ENCODE measurements at places on chromosomes 6 and 20.

DNA sequence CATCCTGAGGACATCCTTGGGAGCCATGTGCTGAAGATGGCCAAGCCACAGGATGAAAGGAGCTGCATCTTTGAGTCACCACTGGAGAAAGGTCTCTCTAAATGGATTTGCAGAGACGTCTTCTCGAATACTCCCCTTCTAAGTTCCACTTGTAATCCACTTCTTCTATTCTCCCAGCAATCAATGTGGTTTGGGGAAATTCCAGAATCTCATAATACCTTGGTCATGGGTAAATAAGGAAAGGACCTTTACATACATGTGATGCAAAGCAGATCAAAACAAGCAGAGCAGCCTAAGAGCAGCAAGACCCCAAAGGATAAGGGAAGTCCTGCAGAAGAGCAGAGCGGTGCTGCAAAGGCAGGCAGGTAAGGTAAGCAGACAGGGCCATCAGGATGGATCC lies 35.3 kb downstream of the TRIM38 start:
- DNase-seq: no peak

GRCh38 chr6:80250391-80250997 lies 144.0 kb downstream of the BCKDHB start:
- DNase-seq: no peak

DNA sequence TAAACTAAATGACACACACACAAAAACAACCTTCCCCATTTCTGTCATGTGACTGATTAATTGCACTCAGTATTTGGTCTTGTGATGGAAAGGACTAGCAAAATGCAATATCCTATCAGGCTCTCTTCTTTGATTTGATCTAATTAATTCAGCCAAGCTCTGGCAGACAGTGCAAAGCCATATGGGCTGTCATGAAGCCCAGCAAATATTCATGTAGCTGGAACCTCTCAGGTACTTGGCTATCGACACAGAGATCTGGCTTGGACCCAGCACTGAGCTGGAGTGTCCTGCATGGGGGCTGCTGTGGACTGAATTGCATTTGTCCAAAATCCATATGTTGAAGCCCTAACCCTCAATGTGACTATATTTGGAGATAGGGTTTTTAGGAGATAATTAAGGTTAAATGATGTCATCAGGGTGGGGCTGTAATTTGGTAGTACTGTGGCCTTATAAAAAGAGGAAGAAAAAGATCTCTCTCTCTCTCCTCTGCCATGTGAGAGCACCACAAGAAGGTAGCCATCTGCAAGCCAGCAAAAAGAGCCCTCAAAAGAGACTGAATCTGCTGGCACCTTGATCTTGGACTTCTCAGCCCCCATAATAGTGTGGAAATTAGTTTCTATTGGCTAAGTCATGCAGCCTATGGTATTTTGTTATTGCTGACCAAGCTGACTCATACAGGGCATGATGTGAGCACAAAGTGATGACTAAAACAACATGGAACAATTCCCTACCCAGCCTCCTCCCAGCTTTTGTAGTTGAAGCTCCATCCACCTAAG lies 77.1 kb downstream of the STMND1 start:
- DNase-seq: peak; percentile 47

- no peak for DNase-seq
Measured at GRCh38 chr20:12528104-12528503, 480.7 kb upstream of the SPTLC3 start.

- DNase-seq: no peak
Measured at GRCh38 chr20:54431156-54431944, 44.0 kb upstream of the DOK5 start.

DNA sequence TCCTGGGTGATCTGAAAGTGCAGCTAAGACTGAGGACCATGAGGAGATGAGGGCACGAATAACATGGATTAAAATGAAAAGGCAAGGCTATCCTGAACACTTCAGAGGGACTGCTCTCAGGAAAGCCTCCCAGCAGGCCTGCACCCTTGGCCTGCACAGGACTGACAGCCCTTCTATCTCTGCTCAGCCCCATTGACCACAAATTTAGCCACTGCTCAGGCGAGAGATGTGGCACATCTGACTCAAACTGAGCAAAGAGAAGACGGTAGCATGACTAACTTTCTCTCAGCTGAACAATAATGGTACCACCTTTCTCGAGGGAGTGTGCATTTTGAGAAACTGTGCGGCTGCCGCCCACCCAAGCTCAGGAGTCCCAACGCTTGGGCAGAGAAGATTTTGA lies 257.5 kb downstream of the ADGB start:
- DNase-seq: no peak

GRCh38 chr20:731891-732560 lies 36.3 kb downstream of the SLC52A3 start:
- DNase-seq: no peak

GRCh38 chr20:34843421-34843820 lies 18.0 kb upstream of the NCOA6 start:
- DNase-seq: no peak

GRCh38 chr20:10472871-10473270 lies 37.8 kb downstream of the SLX4IP start:
- DNase-seq: no peak

GRCh38 chr20:34872622-34873224 lies at the start of gene GGT7:
GGT7 (minus strand) TSS chr20:34872856; CDS start chr20:34872815, 41 bp downstream.
- no peak for DNase-seq

DNA sequence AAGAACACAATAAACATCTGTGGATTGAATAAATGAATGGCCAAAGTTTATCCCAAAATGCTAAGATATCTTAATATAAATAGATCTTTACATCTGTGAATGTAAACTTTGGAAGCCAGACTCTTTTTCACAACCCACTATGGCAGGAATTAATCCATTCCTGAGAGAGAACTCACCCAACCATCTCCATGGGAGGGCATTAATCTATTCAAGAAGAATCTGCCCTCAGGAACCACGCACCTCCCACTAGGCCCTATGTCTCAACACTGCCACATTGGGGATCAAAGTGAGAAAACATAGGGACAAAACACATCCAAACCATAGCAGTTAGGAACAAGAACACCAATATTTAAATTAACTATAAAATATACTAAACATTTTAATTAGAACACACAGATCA lies 3.4 kb downstream of the UBE3D start:
- no peak for DNase-seq

DNA sequence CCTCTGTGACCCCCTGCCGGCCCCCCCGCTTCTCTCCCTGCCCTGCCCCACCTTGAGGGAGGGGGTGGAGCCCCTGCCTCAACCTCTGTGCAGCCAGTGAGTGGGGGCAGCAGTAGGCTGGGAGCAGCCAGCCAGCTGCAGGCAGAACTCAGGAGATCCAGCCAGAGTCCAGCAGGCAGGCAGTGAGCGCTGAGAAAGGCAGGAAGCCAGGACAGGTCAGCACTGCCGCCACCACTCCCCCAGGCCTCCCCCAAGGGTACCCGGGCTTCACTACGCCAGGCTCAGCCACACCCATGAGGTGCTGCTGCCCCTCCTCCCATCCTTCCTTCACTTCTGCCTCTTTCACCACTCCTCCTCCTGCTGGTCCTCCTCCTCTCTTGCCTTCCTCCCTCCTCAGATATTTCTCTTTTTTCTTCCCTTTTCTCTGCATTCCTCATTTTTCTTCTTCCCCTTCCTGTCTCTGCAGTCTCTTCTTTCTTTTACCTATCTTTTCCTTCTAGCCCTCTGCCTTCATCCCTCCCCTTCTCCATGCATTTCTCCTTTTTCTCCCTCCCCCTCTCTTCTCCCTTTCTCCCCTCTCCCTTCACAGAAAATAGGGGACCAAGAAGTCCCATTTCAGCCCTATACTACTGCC lies 11.5 kb downstream of the TMEM63B start:
- no peak for DNase-seq

- DNase-seq: no peak
Measured at GRCh38 chr20:25076731-25077609, 5.0 kb downstream of the VSX1 start.

DNA sequence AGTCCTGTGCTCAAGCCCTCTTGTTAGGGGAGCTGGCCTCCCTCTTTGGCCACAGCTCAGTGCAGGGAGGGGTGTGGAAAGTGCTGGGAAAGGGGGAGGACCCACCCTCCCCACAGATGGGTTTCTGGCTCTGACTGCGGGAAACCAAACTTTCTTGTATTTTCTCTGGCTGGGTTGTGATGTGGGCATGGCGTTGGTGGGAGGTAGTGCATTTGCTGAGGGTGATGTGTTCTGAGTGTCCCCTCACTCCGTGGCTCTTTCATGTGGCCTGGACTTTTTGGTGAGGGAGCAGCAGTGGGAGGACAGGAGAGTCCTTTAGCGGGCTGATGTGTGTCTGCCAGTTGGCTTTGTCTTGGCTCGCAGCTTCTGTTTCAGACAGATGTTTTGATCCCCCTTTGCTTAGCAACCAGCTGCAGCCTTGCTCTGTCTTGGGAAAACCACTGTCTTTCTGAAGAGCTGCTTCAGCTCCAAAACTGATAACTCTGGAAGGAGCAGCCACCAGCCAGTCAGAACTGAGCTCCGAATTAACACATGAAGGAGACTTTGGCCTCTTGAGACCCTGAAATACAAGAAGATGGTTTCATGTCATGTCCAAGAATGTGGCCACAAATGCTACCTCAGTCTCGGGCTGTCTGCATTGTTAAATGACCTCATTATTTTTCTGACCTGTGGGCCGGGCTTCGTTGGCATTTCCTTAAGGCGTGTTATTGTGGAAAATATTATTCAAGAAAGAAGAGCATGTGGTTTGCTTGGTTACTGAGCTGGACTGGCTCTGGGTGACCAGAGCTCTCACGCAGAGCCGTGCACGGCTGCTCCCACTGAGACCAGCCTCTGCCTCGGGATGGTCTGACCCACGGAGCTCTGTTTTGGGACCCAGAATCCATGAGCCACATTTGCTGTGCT lies 21.5 kb downstream of the SYNJ2 start:
- DNase-seq: no peak

GRCh38 chr6:127345521-127345920 lies 2.1 kb upstream of the ECHDC1 start:
- DNase-seq: no peak

- DNase-seq: no peak
Measured at GRCh38 chr6:138869398-138869797, 73.5 kb downstream of the ECT2L start.

DNA sequence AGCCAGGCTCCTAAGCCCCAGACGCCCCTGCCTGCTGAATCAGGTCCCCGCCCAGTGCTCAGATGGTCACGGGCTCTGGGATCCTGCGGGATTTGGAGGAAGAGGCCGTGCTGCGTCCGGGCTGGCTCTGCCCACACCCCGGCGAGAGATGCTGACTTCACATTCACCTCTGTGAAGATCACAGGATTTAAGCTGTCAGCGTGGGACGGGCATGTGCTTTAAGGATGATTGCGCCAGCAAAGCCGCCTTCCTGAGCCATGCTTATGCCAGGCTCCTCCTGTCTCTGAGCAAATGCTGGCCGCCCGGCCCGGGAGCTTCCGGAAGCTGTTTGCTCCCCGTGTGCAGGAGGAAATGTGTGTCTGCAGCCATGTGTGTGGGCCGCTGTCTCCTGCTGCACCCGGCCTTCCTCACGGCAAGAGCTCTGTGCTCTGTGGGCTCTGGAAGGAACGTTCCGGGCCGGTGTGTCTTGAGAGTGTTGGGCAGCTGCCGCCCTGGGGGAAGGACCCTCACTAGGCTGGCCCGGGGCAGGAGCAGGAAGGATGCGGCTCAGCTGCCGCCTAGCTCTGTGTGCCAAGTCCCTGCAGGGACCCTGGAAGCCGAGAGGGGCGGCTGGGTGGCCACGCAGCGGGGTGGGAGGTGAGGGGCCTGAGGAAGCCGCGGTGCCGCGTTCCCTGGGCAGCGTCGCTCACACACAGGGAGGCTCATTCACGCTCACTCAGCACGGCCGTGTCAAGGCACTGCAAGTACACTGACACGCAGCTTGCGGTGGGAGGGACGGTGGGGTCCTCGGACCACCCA lies 19.0 kb upstream of the BHLHE23 start:
- DNase-seq: no peak

GRCh38 chr6:7469696-7470095 lies 71.8 kb upstream of the DSP start:
- no peak for DNase-seq

Measured in HS-27A (cell line).